Left forelimb (tissue), 1 donor: ENCODE measurements at places on chromosomes 6 and 20.

GRCh38 chr6:162063666-162064065 lies 663.9 kb downstream of the PRKN start:
- no peak for DNase-seq

DNA sequence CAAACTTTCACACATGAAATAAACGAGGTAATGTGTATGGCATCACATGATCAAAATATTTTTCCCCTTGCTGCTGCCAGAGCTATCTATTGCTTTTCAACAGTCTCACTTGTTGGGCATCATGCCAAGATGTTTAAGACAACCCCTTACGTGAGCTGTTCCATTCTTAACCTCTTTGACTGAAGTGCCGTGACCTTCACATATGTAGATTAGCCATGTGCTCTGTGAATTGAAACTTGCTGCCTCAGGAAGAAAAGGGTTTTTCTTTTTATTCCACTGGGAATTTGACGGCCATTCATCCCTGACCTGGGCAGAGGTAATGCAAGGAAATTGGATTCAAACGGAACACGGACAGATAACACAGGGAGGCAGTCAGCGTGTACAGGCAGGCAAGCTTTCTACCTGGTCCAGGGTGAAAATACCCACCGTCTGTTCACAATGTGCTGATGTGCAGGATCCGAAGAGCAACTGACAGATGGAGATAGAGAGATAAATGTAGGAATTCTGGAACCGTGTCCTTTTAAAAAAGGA lies 14.2 kb downstream of the ARID1B start:
- no peak for DNase-seq

GRCh38 chr6:142694054-142694453 lies 250.9 kb downstream of the HIVEP2 start:
- DNase-seq = no peak

- no peak for DNase-seq
Observed at GRCh38 chr6:148085631-148086331, 256.9 kb upstream of the SASH1 start.
